ENCODE measurements at places on chromosomes 5 and 9. TPM values are rescaled to one million over a fixed set of nuclear protein-coding genes. Genes with fewer than 3 reads are reported as not detected.

The SPARC gene
- total RNA-seq, result 1,545 TPM

The ZNF300 gene
- total RNA-seq, result 2.4 TPM

The ALDH7A1 gene
- 30.6 TPM for total RNA-seq

The MPDZ gene
- total RNA-seq, result 67.8 TPM

The TMEM232 gene
- total RNA-seq, result 3.6 TPM

The PGGT1B gene
- 9.8 TPM for total RNA-seq

The NOL6 gene
- 12.3 TPM for total RNA-seq

The PCDHB7 gene
- total RNA-seq, result 1.5 TPM
